Right lobe of liver (tissue), 6 donors: ENCODE measurements at places on chromosomes 6 and 20. TPM values are rescaled to one million over a fixed set of nuclear protein-coding genes. Genes with fewer than 3 reads are reported as not detected.

- no peak for DNase-seq
Observed at GRCh38 chr6:71982389-71982788, 96.0 kb downstream of the RIMS1 start.

DNA sequence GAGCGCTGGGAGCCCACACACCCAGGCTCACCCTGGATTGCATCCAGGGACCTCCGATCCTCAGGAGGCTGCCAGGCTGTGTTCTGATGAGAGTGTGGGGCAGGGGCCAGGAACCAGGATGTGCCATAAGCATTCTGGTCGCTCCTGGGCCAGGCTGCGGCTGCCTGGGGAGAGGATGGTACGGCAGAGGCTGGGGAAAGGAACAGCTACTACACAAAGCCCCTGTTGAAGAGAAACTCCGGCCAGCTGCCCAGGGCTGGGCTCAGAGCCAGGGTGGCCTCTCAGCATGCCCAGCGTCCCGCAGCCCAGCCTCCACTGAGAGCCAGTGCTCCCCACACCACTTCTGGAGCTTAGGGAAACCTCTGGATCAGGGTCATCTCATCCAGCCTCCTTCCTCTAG lies 21.7 kb upstream of the OCSTAMP start:
- no peak for DNase-seq

GRCh38 chr6:42251911-42252637 lies 34.4 kb upstream of the MRPS10 start:
- peak; percentile 72 for DNase-seq

DNA sequence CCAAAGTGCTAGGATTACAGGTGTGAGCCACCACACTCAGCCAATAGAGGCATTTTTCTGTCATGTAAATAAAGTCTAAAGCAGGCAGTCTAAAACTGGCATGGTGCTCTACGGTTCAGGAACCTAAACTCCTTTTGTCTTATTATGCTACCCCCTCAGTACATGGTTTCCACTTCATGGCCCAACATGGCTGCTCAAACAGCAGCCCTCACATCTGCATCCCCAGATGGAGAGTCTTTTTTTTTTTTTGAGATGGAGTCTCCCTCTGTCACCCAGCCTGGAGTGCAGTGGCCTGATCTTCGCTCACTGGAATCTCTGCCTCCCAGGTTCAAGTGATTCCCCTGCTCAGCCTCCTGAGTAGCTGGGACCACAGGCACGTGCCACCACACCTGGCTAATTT lies 38.3 kb downstream of the SLC52A3 start:
- DNase-seq = no peak

- no peak for DNase-seq
Observed at GRCh38 chr6:142225552-142225951, 76.3 kb upstream of the ADGRG6 start.

DNA sequence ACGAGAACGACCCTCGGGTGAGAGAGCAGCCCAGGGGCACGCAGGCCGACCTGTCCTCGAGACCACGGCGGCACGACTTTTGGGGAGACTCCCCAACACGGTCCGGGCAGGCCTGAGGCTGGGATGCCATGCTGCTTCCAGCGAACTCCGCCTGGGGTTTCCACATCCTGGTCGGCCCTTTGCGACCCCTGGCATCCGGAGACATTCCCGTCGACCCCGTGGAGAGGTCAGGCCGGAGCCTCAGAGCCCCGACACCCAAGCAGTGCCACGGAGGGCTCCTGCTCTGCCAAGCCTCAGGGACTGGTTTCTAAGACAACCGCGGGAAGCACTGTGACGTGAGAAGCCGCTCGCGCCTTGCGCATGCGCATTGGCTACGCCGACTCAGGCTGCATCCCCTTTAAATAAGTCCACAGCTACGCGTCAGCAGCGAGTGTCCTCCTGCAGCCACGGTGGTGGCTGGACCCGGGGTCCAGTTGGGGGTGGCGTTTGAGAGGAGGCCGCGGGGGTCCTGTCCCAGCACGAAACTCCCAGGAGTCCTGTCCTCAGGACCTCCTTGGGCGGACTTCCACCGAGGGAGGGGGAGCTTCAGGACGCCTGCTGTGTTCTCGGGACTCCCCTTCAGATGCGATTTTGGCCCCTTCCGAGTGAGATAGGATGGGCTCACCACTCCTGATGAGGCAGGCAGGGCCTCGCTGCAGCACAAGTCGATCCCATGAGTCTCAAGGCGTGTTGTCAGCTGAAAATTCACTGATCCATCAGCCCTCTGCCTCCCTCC lies 1089.3 kb upstream of the DEFB115 start:
- peak; percentile 39 for DNase-seq

- no peak for DNase-seq
Observed at GRCh38 chr6:154592199-154592860, 81.8 kb upstream of the CNKSR3 start.

DNA sequence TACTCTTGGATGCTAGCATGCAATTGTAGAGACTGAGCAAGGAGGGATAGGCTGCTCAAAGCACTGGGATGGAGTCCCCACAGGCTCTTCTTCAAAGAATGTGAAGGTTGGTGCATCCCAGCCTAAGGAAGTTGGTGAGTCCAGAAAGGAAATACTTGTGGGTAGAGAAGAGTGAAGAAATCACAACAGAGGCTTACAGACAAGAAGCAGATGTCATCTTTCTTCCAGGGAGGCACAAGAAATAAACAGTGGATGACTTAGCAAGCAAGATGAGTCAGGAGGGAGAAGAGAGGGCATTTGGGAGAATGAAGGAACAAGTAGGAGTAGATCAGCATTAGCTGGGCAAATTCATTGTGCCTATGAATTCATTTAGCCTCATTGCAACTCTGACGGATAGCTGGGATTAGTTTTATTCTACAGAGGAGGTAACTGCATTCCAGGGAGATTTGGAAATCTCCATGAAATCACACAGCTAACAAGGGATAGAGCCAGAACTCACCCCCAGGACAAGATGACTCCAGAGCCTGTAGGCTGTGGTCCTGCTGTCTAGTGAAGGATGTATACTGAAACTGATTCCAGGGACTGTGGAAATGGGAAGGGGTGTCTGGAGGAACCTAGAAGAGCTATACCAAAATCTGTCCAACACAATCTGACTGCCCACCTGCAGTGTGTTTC lies 125.8 kb upstream of the SPTLC3 start:
- no peak for DNase-seq

- no peak for DNase-seq
Observed at GRCh38 chr6:135566311-135567068, 69.0 kb upstream of the AHI1 start.

DNA sequence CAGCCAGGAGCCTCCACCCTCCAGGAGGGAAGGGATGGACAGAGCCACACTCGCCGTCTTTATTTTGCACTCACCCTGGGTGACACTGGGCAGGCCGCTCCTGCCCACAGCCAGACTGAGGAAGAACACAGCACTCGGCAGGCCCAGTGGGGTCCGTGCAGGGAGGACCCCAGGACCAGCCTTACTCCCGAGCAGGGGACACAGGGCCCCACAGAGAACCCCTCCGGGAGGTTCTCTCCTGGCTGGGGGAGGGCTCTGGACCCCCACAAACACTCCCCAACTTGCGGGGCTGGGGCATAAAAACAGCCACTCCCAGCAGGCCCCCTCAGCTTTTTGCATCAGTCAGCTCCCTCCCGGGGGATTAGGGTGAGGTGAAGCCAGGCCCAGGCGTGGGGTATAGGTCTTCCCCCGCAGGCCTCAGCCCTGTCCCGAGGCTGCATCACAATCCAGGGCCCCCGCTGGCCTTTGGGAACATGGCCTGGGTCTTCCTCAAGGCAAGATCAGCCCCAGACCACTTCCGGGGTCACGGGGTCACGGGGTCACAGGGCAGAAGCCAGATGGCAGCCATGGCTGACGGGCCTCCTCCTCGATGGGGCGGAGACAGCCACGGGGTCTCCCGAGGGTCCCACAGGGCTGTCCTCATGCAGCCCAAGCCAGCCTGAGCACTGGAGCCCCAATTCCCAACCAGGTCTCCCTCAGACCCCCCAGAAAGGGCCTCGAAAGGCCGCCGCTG lies 3.2 kb downstream of the TNFRSF6B start:
- peak; percentile 22 for DNase-seq

C20orf144 gene
- total RNA-seq = 0.18 TPM

TREM2 gene
- total RNA-seq = 0.20 TPM

CLPSL2 gene
- total RNA-seq = not detected

SYTL3 gene
- total RNA-seq = 0.70 TPM

VGLL2 gene
- total RNA-seq = not detected

CST5 gene
- total RNA-seq = not detected

BNIP5 gene
- not detected for total RNA-seq
